AG10803 (cell line): ENCODE measurements at places on chromosomes 4 and X.

- DNase-seq, result no peak
These were observed 669.0 kb downstream of the ZNF674 start for GRCh38 chrX:45876206-45876605.

DNA sequence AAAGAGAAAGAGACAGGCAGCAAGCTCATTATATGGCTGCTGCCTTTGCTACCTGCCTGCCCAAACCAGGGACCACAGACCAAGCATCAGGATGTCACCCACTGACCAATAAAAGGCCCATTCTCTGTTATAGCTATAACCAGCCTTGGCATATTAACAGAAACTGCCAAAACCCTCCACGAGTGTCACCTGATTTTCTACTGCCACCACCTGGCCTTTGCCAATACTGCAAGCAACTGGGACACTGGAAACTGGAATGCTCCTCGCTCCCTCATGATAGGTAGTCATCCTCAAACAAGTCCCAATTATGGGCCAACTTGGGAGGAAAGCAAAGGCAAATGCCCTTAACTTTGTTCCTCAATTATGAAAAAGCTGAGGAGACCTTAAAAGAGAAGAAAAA, 76.0 kb downstream of the SPIN4 start:
- peak; percentile 24 for DNase-seq

DNA sequence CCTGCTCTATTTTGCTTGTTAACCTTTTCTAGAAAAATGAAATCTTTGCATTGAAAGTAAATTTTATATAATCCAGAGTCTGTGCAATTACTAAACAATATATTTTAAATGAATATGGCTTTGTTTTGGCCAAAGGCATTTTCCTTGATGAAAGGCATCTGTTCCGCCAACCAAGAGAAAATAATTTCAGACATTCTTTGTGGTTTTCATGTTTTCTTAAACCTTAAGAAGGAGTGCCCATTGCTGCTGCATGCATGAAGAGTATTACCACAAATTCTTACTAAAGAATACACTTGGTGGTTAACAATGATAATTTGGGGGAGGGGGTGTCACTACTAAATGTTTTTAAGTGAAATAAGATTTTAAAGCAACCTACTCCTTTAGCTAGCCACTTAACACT, 2.7 kb upstream of the PDGFC start:
- DNase-seq, result peak; percentile 72

GRCh38 chr4:147913137-147913536, 181.2 kb downstream of the ARHGAP10 start:
- no peak for DNase-seq

DNA sequence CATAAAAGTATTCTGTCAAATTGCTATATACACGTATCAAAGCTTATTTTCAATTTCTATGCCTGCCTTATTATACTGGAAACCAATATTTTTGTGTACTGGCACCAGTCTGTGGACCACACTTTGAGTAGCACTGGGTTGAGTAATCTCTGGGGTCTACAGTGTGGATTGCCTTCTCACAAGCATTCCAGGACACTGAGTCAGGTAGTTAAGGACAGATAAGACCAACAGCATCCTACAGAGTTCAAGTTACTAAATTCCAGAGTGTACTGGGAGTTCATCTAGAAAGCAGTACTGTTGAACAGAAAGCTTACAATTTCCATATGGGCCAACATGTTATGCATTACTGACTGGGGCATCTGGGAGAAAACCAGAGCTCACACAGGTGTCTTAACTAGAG, 61.8 kb downstream of the VMA21 start:
- no peak for DNase-seq

- peak; percentile 18 for DNase-seq
These were observed at the start of gene KIT for GRCh38 chr4:54657551-54658251. Gene KIT, plus strand, starts transcription at chr4:54657957. Its CDS starts 58 bp downstream, at chr4:54658015.

- no peak for DNase-seq
These were observed 37.2 kb downstream of the CASP3 start for GRCh38 chr4:184612074-184612473.

GRCh38 chr4:87650938-87651337, 858 bp downstream of the DMP1 start:
- no peak for DNase-seq

GRCh38 chr4:110165382-110166286, 32.8 kb downstream of the ELOVL6 start:
- DNase-seq, result peak; percentile 64

DNA sequence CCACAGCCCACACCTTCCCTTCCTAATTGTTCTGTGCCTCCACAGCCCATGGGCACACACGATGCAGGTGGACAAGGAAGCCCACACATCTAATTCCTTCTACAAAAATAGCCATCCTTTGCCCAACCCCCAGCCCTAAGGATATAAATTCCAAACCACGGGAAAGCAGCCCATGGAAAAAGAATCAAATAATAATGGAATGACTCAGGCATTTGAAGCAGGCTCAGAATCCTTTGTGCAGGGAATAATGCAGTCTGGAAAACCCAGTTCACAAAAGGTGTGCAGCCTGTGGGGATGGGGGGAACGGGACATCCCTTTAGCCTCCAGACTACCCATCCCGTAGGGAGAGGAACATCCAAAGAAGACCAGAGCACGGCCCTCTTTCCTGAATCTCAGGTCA, 342.3 kb upstream of the GALNT7 start:
- DNase-seq, result no peak

DNA sequence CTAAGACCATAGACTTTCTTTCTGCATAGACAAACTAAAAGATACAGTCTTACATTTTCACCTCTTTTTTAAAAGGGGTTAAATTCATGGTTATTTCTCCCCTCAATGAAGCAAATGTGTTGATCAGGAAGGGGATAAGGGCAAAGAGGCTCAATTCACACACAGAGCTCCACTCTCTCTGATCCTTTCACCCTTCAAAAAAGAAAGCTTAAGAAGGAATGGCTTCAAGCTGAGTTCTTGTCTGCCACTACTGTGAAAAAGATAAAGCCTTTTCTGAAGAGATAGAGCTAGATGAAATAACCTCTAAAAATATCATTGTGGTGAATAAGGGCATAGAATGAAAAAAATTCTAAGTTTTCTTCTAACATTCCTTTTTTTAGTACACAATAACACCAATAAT, 28.3 kb downstream of the SEPSECS start:
- DNase-seq, result no peak

DNA sequence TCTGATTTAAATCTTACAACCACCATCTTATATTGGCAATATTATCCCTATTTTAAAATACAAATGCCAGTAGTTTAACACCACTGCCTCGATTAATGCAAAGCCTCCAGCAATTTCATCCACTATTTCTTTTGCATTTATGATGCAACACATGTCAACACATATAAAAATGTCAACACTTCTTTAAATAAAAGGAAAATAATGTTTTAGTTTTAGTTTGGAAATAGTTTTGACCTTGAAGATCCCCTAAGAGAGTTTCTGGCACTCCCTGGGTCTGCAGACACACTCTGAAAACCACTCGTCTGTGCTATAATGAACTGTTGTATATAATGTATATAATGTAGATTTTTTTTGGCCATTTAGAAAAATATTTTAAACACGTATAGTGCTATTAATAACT, 99.0 kb downstream of the CAMK2D start:
- no peak for DNase-seq

GRCh38 chr4:128775916-128776315, 33.6 kb upstream of the JADE1 start:
- DNase-seq, result no peak

- no peak for DNase-seq
These were observed 17.7 kb downstream of the OTUD5 start for GRCh38 chrX:48939524-48940228.

DNA sequence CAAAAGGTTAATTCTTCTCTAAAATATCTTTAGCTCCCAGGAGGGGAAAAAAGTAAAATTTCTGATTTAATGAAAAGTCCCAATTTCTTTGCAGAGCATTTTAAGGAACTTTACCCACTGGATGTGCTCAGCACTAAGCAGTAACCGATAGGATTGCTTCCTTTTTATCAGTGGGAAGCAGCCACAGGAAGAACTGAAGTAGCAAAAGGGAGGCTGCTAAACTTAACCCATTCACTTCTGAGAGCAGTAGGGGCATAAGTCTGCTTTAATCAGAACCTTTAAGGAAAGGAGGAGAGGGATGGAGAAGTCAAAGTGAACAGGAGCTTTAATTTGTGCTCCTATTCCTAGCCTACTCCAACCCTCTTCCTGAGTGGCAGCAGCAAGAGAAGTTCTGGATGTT, at the start of gene F8:
Gene F8, minus strand, starts transcription at position 139 of the 400 bp plus-strand sequence. CDS start 171 bp downstream, outside the sequence.
- no peak for DNase-seq

DNA sequence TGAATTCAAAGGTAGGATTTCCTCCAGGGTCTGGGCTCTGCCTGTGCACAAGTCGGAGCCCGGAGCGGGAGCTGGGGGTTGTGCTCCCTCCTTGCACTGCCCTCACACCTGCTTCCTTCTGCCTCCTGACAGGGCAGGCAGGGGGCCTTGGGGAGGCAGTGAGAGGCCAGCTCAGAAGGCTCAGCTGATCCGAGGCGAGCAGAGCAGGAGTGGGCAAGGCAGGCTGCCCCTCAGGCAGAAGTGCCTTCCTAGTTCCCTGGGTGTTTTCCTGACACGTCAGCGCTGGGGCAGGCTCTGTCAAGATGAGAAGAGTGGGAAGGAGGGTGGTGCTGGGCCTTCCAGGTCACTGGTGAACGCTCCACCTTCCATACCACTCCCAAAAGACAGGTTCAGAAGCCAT, 5.5 kb upstream of the IRAK1 start:
- DNase-seq, result no peak

- DNase-seq, result peak; percentile 21
These were observed 27.4 kb downstream of the LEF1 start for GRCh38 chr4:108141213-108141950.

GRCh38 chr4:8220661-8221450, 21.8 kb downstream of the SH3TC1 start:
- DNase-seq, result no peak

- DNase-seq, result peak; percentile 51
These were observed 116.8 kb downstream of the AFAP1 start for GRCh38 chr4:7822877-7823276.

GRCh38 chr4:122896270-122896669, 26.1 kb downstream of the NUDT6 start:
- no peak for DNase-seq

- DNase-seq, result no peak
These were observed 574.0 kb upstream of the GALNTL6 start for GRCh38 chr4:171239196-171239595.

DNA sequence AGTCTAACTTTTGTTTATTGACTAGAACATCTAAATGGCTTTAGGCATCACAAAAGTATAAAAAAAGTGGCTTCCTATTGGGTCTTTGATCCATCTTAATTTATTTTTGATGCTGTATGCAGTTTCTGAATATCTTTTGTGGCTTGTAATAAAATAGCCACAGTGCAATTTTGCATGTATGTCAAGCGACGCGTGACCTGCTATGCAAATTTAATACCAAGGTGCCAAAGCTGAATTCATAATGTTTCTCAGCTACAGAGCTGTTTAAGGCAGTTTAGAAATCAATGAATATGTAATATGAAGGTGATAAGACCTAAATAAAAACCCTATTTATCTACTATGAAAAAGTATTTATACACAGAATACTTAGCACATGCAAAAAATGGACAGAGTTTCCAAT, 197.8 kb downstream of the AFF2 start:
- no peak for DNase-seq

GRCh38 chrX:70033348-70034051, 16.2 kb downstream of the AWAT2 start:
- DNase-seq, result peak; percentile 16

DNA sequence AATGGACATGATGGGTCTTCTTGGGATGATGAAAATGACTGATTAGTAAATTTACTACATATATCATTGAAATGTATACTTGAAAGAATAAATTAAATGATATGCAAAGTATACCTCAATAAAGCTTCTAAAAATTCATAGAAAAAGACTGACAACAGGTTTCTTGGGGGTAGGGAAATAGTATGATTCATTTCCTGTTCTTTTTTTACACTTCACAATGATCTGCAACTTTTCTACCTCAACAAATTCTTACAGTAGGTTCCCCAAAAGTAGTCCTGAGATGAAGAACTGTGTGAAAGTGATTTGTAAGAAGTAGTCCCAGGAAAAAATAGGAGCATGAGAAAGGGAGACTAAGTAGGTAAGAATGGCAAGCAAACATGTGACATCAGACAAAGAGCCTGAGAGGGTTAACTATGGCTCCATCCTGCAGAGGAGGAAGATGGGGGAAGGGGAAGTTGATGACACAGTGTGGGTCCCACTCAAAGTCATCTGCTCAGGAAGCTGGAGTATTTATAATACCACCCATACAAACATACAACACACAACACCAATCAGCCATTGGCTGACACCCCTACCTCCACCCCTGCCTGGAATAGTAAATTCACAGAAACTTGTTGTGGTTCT, 73.9 kb downstream of the ARHGAP6 start:
- no peak for DNase-seq

DNA sequence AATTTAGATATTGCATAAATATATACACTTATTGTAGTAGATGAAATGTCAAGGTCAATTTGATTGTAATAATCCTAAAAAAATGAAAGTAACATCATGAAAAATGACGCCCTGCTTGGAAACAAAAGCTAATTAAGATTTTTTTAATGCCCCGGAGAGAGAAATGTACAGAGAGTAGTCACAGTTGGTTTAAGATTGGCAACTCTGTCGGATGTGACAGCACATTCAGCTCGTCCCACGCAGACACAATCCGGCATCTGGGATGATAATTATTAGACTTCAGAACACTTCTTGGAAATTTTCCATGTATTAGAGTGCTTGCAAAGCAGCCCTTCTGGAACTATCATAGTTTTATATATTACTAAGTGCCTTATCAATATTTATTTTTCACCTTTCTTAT, 478.0 kb downstream of the PDHA2 start:
- DNase-seq, result no peak

- DNase-seq, result peak; percentile 61
These were observed 10.3 kb downstream of the GNL3L start for GRCh38 chrX:54540289-54540688.

GRCh38 chrX:55450259-55450658, 1.7 kb upstream of the MAGEH1 start:
- DNase-seq, result peak; percentile 4

DNA sequence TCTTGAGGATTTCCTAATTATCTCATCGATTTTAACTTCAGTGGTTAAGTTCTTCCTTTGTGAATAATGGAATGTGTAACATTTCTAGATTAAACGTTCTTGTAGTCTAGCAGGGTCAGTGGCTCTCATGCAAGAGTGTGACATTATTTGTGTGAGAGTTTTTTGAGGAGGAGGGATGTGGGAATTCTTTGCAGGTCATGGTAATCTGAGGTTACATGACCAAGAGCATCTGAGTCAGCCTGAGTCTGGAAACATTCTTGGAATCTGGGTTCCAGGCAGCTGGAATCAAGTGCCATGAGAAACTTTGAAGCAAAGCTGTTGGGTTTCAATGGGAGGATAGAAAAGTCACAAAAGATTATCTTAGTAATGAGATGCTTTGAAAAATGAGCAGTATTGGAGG, 49.5 kb downstream of the GK start:
- DNase-seq, result peak; percentile 89

DNA sequence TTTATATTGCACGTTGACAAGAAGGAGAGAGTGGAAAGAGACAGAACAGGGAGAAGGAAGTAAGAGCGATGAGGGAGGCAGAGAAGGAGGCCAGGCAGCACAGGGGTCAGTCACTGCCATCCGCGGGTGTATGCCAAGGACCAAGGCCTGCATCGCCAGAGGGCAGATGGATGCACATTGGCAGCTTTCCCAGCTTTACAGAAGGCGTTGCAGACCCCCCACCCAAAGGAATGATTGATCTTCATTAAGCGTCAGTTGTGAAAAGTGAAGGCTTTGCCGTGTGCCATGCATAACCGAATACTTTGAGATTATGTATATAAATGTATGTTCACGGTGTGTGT, 21.6 kb downstream of the PIGG start:
- DNase-seq, result no peak

GRCh38 chr4:53026233-53026632, 164.1 kb downstream of the RASL11B start:
- no peak for DNase-seq

GRCh38 chr4:20151436-20151835, 100.3 kb upstream of the SLIT2 start:
- DNase-seq, result no peak
